ENCODE measurements at places on chromosomes 2 and 18. TPM values are rescaled to one million over a fixed set of nuclear protein-coding genes. Genes with fewer than 3 reads are reported as not detected.

- no peak for DNase-seq
Measured at GRCh38 chr2:166365803-166366420, 9.8 kb downstream of the SCN9A start.

DNA sequence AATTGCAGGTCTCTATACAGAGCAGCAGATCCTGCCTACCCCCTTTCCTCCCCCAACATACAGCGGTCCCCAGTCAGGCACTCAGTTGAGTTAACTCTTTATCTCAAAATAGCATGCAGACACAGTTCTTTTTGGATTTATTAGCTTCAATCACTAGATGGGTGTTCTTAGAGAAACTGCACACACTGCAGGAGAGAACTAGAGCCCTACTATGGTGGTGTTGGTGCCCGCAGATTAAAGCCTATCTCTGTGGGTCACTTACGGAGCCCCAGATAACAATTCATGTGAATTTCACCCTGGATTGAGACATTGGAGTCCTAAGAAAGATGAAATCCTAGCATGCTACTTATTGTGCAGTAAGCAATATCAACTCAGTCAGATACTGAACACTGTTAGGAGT is 11.9 kb downstream of the ADD2 start:
- DNase-seq: no peak

- no peak for DNase-seq
Measured at GRCh38 chr2:236694146-236694888, 124.7 kb downstream of the ACKR3 start.

- no peak for DNase-seq
Measured at GRCh38 chr2:163667064-163667887, 68.5 kb downstream of the FIGN start.

DNA sequence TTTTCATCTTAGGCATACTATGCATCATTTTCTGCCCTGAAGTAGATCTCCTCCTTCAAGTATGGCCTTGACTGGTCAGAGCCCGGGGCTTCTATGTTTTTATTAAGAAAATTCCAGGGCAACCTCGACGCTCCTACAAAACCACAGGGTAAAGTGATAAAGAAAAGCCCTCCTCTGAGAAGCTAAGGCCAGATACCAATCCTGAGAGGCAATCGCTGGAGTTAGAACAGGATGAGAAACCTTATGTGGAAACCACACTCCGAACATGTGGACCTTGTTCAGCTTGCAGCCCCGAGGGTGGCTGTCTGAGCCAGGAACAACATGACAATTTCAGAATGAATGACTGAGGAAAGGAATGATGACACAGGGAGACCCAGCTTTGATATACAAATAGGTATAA is 35.6 kb downstream of the RMC1 start:
- DNase-seq: no peak

The HES6 gene
- 52.2 TPM for total RNA-seq

DNA sequence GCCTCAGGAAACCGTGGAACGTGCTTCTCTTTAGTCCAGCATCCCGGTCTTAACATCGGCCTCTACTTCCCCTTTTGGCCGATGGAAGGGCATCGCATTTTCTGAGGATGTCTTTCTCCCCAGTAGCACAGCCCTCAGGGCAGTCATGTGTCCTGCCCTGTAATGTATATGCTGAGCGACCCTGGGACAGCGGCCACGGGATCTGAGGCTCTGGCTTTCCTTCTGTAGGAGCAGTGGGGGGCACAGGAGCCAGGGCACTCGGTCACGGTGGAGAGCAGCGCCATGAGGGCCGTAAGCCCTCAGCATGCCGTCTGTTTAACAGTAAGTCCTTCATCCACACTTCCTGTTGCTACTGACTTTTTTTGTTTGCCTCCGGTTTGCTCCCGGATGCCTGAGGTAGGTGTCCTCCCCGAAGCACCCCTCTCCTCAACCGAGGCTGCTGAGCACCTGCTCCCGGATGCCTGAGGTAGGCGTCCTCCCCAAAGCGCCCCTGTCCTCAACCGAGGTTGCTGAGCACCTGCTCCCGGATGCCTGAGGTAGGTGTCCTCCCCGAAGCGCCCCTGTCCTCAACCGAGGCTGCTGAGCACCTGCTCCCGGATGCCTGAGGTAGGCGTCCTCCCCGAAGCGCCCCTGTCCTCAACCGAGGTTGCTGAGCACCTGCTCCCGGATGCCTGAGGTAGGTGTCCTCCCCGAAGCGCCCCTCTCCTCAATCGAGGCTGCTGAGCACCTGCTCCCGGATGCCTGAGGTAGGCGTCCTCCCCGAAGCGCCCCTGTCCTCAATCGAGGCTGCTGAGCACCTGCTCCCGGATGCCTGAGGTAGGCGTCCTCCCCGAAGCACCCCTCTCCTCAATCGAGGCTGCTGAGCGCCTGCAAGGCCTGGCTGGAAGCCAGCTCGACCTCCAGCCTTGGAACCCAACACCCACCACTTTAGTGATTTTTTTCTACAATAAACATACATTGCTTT is 169.3 kb downstream of the HDAC4 start:
- DNase-seq: no peak

The ITGB1BP1 gene
- total RNA-seq: 12.7 TPM
